Effector CD4-positive, alpha-beta T cell (primary cell): ENCODE measurements at places on chromosomes 11 and 22.

DNA sequence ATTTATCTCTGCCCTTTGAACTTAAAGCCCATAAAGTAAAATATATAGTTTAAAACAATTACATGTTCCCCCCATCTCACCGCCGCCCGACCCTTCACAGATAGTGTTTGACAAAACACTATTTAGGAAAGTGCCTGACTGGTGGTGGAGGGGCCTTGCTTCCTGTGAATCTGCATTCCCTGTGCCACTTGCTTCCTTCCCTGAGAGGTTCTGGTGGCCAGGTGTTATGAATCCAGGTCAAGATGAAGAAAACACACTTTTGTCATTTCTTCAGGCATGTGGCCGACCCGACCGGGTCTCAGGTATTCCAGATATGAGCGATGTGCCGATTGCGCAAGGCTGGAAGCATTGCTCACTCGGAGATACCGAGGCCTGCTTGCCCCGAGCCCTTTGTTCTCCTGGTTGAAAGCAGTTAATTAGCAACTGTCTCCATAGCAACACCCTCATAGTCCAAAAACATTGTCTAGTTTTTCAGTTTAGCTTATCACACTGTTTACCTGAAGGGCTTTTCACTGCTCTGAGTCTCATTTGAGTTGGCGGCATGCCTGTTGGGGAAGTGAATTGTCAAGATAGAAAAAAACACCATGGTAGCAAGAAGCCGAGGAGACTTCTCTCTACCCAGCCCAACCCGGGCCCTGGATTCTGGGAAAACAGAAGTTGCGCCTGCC, 128.3 kb downstream of the TEAD1 start:
- no peak for DNase-seq

- no peak for DNase-seq
Observed at GRCh38 chr22:38296372-38296771, 20.9 kb downstream of the CSNK1E start.

DNA sequence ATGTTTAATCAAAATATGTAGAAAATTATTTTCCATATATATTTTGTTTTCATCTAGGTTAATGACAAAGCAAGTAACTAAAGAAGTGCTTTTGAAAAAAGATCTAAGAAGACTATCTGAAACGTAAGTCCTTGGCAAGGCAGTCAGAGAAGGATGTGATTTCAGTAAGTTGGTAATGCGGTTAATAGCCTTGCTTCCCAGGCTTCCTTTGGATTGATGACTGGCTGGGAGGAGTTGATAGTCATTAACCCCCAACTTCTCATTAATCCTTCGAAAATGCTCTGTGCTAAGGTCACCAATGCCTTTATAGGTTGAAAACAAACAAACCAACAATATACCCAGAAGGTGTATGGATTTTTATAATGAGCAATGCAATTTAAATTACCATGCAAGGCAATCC, 1326.5 kb downstream of the LRRC4C start:
- no peak for DNase-seq

DNA sequence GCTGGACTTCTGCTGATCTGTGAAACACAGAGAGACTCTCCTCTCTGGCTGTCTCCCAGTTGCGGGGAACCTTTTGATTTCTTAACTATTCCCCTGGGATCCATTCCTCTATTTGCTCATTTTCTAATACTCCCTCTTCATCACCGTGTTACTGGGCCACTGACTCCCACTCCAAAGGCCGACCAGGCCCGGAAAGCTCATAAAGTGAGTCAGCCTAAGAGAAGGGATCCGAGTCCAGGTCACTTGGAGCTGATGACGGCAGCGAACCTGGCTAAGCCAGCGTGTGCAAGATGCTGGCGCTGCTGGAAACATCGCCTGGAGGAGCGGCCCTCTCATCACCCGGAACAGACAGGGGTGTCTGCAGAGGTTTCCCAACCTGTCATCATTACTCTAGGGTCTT, 112.8 kb downstream of the FBXO7 start:
- DNase-seq = no peak

GRCh38 chr11:62545437-62546243, 966 bp downstream of the AHNAK start:
- DNase-seq = peak; percentile 62

- DNase-seq = no peak
Observed at GRCh38 chr11:7613394-7613720, 59.9 kb downstream of the CYB5R2 start.

DNA sequence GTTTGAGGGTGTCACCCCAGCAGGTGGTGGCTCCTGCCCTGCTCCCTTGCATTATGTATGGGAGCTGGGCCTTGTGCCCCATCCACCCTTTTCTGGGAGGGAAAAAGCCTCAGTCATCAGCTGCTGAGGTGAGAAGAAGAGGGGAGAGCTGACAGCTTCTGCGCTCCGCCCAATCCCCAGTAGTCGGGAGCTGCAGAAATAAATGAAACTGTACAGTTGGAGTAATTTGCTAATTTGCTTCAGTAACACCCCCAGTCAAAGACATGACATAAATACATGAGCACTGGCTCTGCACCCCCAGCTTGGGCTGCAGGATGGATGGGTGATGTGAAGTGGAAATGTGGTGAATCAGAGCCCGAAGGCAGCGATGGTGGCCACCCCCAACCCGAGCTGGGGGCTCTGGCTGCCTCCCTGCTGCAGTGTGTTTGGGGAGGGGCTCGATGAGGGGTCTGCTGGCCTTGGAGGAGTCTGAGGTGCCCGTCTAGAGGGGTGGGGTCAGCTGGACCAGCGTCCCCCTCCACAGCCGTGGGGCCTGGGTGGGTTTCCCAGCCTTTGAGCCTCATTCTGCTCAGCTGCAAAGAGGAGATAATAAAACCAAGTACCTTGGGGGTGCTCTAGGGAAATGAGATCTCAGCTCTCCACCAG, 59.2 kb downstream of the MPPED1 start:
- DNase-seq = no peak

DNA sequence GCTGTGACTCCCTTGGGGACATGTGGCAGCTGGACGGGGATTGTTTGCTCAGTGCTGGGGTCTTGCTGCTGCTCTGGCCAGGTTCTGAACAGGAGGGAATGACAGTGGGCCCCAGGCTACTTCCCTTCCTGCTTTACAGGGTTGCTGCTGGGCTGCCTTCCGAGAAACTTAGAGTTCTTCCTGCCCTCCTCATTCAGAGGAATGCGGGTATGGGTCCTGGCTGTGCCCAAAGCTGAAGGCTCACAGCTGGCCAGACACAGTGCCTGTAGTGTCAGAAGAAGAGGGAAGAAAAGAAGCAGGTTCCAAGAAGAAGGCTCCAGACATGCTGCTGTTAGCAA, 108.3 kb upstream of the PARVA start:
- DNase-seq = no peak

GRCh38 chr11:68948496-68948895, 32.3 kb downstream of the MRGPRD start:
- DNase-seq = no peak

- no peak for DNase-seq
Observed at GRCh38 chr11:97263183-97263858, 873.5 kb downstream of the JRKL start.

GRCh38 chr22:46233231-46233630, 16.9 kb downstream of the CDPF1 start:
- no peak for DNase-seq

GRCh38 chr11:48081151-48082010, 101.0 kb downstream of the PTPRJ start:
- no peak for DNase-seq

GRCh38 chr11:64000026-64000739, 13.9 kb downstream of the OTUB1 start:
- DNase-seq = peak; percentile 68

DNA sequence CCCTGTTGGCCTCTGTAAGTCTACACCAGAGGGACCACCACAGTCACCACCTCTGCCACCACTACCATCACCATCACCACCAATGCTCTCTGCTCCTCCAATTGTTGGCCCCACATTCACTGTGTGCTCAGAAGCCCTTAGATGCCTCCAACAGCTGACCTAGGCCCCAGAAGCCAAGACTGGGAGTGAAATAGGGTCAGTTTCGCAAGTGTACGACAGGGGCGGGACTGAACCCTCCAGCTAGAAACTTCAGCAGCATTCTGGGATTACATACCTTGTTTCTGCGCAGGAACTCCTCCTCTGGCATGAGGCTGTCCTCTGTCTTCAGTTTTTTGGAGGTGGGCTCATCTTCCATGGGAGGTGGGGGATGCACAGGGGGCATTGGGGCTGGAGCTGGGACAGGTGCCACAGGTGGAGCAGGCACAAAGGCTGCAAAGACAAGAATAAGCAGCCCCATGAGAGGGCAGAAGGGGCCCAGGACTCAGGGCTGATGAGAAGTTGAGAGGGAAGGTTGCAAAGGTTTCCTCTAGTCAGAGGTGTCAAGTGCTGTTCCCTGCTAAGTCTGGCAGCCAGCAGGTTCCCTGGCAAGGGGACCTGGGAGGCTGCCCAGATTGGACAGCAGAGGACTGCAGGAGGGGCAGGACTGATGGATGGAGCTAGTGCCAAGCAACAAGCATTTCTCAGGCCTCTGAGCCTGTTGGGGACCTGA, 10.2 kb upstream of the TBC1D10A start:
- DNase-seq = no peak

GRCh38 chr11:128157423-128158298, 429.7 kb downstream of the ETS1 start:
- DNase-seq = peak; percentile 56

DNA sequence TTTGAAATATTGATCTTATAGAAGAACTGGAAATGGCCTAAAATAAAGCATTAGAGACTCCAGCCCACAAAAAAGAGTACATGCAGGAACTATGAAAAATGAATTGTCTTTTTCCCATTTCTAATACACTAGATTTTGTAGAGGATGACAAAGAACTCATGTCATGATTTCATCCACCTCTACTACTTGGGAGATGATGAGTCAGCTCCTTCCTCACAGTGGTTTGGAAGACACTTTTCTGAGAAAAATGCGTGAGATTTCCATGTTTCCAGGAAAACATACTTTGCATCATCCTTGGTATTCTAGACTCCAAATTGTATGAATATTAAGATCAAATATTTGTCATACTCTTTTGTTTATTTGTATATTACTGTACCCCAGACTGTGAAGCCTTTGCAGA, 500.5 kb downstream of the FAM181B start:
- no peak for DNase-seq
